Prostate gland (tissue), 2 donors: ENCODE measurements at places on chromosomes 11 and 22. TPM values are rescaled to one million over a fixed set of nuclear protein-coding genes. Genes with fewer than 3 reads are reported as not detected.

Gene JHY
- 4.5 TPM for total RNA-seq

Gene RASGRP2
- 13.3 TPM for total RNA-seq

Gene LRP5
- 48.3 TPM for total RNA-seq

Gene C11orf42
- total RNA-seq = not detected

Gene C1QTNF4
- total RNA-seq = 13.0 TPM

Gene SEZ6L
- total RNA-seq = 0.45 TPM

Gene SHISAL1
- total RNA-seq = 1.8 TPM
